ENCODE measurements at places on chromosomes 6 and 20.

DNA sequence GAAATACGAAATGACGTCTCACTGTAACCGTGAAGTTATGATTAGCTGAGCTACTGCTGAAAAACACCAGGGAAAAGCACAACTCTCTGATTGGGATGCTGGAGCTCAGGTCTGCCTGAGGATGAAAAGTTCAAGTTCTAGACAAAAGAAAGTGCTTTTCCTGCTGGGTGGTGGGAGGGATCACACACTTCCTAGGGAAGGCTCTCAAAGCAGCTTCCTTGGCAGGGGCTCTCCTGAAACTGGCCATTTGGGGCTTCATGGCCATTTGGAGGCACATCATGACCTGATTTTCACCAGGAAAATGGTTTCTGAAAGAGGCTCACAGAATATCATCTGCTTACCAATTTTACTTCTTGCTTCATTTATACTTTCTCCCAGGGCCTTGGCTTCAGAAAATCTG is 97.1 kb upstream of the KCNK16 start:
- DNase-seq, result no peak

- no peak for DNase-seq
Observed at GRCh38 chr6:129342243-129342642, 367.7 kb downstream of the ARHGAP18 start.

DNA sequence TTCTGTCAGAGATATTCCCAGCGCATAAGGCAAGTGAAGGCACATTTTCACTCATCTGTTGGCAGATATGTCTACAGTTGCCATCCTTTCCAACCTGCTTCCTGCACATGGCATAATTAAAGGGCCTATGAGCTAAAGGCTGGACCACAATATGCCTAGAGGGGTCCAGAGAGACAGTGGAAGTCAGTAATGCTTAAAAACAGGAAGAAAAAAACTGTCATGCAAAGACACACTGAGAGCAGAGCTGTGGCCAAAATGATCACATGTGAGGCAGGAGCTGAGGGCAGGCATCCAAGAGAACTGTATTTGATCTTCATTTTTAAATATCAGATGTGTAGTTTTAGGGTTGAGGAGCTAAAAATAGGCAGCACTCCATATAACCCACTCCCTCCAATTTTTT is 125.0 kb upstream of the BACH2 start:
- no peak for DNase-seq

- no peak for DNase-seq
Observed at GRCh38 chr20:36246401-36246800, 10.1 kb downstream of the AAR2 start.

Measured in CD8-positive, alpha-beta memory T cell (primary cell).